ENCODE measurements at places on chromosomes 12 and 14.

DNA sequence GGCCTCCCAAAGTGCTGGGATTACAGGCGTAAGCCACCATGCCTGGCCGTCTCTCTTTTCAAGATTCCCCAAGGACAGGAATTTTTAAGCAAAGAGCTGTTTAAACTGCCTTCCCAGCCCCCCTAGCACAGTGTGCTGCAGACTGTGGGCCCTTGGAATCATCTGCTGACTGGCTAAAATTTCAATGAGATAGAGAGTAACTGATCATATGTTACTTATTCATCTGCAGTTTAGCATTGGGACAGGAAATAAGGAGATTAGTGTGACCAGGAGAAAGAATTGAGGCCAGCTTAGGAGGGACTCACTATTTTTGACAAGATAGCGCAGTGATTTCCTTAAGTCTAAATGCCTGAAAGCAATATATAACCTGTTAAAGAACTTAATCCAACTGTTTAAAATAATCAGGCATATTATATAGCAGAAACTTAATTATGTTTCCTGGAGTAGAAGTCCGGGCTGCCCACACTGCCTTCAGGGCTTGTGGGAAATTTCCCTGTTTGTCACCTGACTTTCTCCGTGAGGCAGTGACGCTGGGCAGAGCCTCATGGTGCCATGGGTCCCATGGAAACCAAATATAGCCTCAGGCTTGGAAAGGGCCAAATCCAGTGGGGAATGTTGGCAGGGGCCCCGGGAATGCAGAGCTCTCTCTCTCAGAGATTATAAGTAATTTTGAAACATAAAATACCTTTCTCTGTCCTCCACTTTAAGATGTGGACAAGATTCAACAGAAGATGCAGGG lies 22.8 kb upstream of the CEBPE start:
- DNase-seq, result peak; percentile 54

DNA sequence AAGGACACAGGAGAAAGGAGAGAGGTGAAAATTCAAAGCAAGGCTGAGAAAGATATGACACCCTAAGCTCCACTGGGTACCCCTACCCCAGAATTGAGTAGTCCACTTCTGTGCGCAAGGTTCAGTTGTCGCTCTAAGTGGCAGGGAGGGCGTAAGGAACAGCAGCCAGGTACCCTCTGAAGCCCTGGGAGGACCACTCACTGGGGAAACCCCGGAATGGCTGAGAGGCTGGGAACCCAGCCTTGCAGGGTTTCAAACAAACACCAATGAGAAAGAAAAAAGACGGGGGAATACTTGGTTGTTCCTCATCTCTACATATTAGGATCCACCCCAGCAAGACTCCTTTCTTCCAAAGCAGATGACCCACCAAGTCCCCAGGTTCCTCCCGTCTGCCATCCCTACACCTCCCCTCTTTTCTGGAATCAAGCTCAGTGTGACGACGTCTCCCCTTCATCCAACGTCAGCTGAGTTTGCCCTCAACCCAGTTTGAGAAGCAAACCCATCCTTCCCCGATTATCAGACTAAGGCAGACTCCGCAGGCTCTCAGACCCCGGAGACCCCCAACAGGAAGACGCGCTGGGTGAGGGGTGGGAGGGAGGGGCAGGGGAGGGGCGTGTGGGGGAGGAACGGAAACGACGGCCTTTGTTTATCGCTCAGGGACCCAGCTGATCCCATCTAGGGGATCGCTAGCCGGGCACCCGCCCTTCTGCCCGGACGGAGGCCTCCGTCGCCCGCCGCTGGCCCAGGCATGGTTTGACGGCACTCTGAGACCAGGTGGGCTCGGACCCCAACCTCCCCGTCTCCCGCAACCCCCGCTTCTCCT lies 795 bp downstream of the LMBR1L start:
- DNase-seq, result no peak

- DNase-seq, result peak; percentile 96
Measured at GRCh38 chr14:74579447-74580274, 32.4 kb downstream of the LTBP2 start.

DNA sequence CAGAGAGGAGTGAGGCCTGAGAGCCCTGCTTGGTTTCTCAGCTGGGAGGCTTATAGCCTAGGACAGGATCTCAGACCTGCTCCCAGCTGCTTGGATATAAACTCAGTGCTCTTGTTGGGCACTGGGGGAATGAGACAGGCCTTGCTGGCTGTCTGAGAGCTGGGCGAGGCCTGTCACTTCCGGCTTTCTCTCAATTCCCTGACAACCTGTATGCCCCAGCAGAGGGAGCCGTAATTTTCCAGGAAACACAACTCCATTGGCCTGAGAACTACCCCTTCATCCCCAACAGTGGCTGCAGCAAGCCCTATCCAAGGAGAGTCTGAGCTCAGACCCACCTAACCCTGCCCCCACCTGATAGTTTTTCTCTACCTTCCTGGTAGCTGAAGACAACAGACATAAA lies 258.3 kb upstream of the STXBP6 start:
- no peak for DNase-seq

DNA sequence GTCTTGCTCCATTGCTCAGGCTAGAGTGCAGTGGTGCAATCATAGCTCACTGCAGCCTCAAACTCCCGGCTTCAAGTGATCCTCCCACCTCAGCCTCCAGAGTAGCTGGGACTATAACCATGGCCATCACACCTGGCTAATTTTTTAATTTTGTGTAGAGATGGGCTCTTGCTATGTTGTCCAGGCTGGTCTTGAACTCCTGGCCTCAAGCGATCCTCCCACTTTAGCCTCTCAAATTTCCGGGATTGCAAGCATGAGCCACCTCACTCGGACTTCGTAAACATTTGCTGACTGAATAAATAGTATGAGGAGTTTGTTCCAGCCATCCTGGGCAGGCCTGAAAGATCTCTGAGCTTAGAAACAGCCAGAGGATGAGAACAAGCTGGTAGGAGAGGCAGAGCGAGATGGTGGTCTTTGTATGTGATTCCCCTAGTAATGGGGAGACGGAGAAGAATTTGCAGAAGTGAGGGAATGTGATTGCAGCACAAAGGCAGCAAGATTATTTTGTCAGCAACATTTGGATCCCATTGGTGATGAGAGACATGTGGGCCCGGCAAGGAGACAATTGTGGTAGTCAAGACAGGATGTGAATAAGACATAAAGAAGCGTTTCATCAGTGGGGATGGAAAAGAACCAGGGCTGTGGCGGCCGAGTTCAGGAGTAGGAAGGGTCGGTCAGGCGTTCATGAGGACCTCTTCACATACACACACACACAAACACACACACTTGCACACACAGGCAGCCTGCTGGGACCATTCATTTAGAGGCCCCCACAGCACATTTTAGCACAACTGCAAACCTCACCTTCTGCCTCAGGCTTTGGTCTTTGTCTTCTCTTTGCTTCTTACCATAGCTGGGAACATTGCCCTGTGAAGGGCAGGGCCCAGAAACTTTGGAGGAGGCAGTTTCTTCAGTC lies 155.5 kb downstream of the ZFP36L1 start:
- peak; percentile 60 for DNase-seq
